Activated naive CD8-positive, alpha-beta T cell treated with anti-CD3 and anti-CD28 coated beads, Interleukin-2, amount 50 U/mL, for 16 hours (primary cell): ENCODE measurements at places on chromosomes 1 and 21.

DNA sequence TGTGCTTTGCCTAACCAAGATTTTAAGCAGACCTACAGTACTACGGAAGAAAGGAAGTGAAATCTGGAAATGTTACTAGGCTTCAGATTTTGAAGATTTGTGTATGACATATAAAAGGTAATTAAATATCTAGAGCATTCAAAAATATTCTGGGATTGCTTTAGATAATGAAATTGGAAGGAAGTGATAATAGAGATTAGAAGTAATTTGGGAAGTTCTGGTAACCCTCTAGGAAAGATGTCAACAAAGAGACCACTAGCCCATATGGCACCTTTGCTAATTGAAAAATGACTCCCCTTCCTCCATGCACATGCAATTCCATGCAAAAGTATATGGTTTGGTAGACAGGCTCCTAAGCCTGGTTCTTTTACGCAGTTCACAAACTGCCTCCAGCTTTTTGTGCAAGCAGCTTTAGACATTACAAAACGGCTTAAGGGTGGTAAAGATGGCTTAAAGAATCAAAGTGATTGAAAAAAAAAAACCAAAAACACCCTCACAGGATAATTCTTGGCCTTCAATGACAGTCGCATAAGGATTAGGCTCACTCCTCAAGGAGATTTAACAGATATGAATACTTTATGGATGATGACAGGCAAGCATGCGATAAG lies 81.8 kb downstream of the LRRC7 start:
- no peak for DNase-seq

- DNase-seq, result no peak
These were observed 42.9 kb downstream of the FMN2 start for GRCh38 chr1:240134596-240134995.

- no peak for DNase-seq
These were observed 19.0 kb upstream of the TLCD4 start for GRCh38 chr1:95098196-95098595.

DNA sequence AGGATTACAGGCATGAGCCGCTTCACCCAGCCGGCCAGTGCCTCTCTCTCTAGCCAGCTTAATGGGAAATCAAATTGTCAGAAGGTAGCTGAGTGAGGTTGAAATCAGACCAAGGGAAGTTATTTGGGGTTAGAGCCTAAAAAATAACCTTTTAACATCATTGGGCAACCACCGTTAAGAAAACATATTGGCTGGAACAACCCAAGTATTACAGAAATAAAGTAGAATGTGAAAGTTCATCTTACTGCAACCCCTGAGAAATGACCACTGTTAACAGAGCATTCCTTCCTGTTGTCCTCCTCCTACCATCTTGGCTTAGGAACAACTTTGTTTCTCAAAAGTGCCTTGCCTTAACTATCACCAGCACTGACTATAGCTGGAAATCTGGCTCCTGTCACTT lies 3.2 kb upstream of the RNF186 start:
- DNase-seq, result no peak

DNA sequence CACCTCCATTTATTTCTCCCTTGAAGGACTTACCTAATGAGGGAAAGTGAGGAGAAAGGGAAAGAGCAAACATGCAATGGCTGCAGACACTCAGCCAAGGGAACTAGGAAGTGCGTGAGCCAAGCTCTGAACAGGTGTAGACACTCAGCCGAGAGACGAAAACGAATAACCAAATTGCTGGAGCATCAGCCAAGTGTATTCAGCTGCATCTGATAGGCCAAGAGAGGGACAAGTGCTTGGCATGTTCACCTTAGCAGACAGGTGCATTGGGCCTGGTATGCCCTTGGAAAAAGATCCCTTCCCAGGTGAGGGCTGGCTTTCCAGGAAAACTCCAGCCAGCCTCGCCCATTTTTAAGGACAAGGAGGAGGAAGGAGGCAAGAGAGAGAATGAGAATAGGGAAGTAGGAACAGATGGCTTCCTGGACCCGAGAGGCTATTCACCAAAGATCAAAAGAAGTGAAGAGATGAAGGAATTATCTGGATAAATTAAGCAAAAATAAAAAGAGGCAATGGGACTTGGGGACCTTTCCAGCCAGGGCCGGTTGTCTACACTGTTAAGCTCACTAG lies 184.7 kb downstream of the TOMM20 start:
- DNase-seq, result no peak

GRCh38 chr21:46667741-46668380 lies 32.4 kb downstream of the PRMT2 start:
- DNase-seq, result no peak

DNA sequence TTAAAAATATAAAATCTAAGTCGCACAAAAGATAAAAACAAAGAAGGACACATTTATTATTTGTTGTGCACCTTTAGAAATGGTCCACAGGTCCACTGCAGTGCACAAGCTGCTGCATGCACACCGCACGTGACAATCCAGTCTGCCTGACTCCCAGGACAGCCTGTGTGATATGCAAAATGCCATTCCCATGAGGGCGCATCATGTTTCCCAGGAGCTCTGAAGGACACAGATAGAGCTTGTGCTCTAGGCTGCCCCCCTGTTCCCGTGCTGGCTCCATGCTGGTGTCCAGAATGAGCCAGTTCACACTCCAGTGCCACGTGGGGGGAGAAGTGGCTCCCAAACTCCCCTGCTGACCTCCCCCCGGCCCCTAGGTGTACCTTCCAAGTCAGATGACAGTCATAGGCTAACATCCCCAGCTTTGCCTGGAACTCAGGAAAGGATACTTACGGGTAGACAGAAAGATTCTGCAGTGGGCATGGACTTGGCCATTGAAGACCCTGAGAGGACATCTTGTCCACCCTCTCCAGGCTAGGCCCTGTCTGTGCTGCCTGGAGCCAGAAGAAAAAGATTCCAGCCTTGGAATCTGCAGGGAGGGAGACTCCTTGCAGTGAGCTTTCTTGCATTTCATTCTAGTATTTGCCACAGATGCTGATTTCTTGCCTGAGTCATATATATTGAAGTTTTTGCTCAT lies 26.3 kb downstream of the RAB7B start:
- DNase-seq, result no peak
